ENCODE measurements at places on chromosomes 2 and 18.

DNA sequence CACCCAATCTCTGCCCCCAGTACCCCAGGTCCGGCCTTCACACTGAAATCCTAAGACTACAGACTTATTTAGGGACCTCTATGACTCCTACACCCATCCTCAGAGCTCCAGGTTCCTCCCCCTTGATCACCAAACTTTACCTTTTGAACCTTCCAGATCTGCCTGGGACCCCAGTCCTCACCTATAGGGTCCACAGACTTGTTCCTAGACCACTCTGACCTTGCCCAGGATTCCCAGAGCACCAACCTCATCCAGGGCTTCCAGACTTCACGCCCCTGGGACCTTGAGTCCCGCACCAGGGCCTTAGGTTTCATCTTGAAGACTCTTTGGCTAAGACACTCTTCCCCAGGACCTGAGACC lies 462 bp downstream of the CHCHD5 start:
- DNase-seq = no peak

DNA sequence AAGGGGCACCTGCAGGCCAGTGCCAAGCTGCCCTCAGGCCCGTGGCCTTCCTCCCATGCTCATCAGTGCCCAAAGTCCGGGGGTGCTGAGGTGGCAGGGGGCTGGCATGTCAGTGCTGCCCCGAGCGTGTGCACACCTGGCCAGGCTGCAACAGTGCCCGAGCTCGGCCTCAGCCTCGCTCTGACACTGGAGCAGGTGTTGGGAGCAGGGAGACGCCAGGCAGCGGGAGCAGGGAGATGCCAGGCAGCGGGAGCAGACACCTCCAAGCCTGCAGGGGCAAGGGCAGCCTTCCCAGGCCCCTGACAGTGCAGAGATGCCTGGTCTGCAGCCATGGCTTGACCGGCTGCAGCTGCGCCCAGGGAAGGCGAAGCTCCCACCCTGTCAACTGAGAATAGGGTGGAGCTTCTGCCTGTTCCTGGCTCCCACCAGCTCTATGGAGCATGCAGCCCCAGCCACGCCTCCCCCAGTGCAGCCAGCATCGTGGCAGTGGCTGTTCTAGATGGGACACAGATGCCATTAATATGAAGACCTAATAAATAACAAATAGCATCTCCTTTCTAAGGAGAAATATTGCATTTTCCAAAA lies 82.4 kb downstream of the DTNB start:
- DNase-seq = no peak

GRCh38 chr2:164371916-164372315 lies 249.4 kb downstream of the GRB14 start:
- no peak for DNase-seq

GRCh38 chr2:78301166-78301789 lies 724.2 kb upstream of the REG3G start:
- DNase-seq = no peak

- DNase-seq = no peak
Observed at GRCh38 chr18:42675810-42676209, 439.7 kb downstream of the RIT2 start.

GRCh38 chr2:96264656-96265348 lies 995 bp downstream of the TMEM127 start:
- DNase-seq = peak; percentile 30

- peak; percentile 31 for DNase-seq
Observed at GRCh38 chr2:118492335-118492734, 355.1 kb downstream of the EN1 start.

GRCh38 chr2:204203704-204204103 lies 267.1 kb downstream of the ICOS start:
- no peak for DNase-seq

DNA sequence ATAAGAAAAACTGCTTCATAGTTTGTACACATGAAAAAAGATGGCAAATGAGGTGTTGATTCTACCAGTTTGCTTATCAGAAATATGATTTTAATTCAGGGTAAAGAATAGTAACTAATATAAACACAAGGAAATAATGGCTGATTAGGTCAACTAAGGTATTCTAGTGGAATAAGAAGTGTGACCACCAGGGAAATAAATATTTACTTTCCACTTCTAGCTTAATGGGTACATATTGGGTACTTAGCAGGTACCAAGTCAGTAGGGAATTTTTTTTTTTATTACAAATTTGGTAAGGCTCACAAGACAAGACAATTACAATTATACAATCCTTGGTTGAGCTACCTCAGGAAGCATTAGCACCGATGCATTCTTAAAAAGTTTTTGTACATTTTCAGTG lies 135.7 kb downstream of the PLEKHA3 start:
- DNase-seq = no peak

DNA sequence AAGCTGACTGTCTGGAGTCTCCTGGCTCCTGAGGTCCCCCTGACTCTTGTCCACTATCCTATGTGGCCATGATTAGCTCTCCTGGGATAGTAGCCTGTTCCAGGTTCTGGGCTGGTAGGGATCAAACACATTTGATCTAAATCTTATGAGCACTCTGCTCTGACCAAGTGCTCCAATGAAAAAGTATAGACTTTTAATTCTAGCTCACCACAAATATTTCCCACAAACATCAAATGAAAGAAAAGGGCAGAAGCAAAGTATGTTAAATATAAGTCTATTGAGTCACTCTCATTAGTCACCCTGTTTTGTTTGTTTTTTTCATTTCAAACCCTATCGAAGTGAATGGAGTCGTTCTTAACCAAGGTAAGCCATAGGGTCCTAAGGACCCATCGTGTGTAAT lies 39.7 kb upstream of the NEDD4L start:
- DNase-seq = peak; percentile 84

DNA sequence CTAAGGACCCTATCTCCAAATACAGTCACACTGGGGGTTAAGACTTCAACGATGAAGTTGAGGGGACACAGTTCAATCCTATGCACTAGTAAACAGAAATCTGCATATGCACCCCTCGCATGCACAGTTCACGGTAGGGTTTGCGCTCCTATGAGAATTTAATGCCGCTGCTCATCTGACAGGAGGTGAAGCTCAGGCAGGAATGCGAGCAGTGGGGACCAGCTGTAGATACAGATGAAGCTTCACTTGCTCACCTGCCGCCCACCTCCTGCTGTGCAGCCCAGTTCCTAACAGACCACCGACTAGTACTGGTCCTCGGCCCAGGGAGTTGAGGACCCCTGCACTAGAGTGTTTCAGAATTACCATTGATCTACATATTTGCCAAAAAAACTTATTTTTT lies 40.0 kb upstream of the FAHD2A start:
- DNase-seq = no peak

DNA sequence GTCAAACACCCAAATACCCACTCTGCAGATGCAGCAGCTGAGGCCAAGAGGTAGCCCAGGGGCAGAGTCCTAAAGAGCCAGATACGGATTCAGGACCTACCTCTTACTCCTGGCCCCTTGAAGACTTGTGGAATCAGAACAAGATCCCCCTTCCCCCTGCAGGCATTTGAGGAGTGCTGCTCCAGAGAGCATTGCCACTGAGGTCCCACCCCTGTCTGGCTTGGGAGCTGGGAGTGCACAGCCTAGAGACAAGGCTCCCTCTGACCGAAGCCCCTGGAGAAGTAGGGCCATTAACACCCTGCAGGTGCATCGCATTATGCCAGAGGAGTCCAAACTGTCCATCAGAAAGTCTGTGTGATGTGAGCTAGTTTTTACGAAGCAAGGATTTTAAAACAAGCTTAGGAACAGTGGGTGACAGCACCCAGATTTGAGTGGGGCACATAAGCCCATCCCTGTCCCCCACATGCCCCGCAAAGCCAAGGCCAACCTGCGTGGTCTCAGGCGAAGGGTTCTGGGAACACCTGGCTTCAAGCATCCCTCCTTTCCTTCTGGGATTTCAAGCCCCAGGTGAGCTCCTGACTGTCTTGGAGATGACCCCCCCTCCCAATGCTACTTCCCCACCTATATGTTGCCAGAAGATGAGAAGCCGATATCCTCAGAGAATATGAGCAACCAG lies 48.4 kb downstream of the MTERF4 start:
- DNase-seq = no peak

DNA sequence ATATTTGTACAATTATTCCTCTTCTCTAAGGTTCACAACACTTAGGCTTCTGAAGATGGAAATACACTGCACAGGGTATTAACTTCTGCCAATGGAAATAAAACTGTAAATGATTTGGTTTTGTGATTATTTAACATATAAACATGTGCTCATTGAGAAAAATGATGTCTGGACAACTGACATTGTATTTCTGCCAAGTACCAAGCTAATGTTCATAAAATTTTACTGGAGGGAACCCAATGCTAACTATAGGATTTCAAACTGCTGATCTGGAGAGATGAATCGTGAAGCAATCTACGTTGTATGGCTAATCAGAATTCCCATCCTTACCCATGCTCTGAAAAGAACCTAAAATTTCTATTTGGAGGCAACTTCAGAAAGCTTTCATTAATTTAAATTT lies 279.7 kb downstream of the NRXN1 start:
- no peak for DNase-seq

GRCh38 chr18:923144-923866 lies 18.6 kb downstream of the ADCYAP1 start:
- DNase-seq = no peak

DNA sequence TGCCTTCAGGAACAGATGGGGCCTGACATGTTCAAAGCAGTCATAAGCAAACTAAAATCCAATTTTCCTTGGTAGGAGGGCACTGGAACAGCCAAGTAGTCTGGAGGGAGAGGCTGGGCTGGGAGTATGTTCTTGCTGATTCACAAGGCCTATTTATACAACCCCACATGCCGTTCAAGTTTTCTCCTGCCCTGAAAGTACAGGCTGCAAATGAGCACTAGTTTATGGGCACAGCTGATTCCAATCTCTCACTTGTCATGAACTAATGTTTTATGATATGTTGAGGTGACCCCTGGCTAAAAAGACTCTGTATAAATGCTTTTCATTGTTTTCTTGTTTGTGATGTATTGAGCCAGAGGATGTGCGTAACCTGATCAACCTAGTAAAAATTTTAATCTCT lies 183.4 kb upstream of the SRD5A2 start:
- DNase-seq = peak; percentile 4

DNA sequence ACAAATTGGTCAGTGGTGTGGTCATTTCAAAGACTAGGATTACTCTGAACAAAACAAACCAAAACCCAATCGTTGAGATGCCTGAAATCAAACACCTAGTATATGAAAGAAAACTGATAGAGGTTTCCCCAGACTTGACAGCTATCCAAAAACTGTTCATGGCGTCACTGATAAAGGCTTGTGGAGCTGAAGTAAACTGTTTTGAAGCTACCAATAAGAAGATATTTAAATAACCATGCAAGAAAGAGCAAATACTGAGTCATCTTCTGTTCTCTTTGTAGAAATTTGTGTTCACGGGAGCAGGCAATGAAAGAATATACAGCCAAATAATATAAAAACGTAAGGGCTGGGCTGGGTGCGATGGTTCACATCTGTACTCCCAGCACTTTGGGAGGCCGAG lies 7.5 kb upstream of the COLEC11 start:
- no peak for DNase-seq

DNA sequence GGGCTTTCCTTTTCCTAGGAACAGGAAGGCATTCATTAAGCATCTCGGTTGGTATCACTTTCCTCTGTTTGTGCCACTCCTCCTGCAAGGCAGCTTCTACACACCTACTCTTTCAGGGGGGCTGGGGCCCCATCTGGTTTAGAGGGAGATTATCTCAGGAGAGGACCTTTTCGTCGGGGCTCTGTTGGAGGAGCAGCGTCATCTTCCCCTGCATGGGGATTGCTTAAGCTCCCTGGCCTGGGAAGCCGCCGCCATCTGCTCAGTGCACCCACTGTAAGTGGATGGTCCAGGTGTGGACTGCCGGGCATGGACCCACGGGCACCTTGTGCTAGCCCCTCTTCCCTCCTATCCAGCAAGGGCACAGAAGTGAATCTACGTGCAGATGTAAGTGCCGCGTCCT lies 355.3 kb upstream of the SMIM21 start:
- no peak for DNase-seq

GRCh38 chr2:235507928-235508327 lies 14.1 kb downstream of the AGAP1 start:
- DNase-seq = no peak

DNA sequence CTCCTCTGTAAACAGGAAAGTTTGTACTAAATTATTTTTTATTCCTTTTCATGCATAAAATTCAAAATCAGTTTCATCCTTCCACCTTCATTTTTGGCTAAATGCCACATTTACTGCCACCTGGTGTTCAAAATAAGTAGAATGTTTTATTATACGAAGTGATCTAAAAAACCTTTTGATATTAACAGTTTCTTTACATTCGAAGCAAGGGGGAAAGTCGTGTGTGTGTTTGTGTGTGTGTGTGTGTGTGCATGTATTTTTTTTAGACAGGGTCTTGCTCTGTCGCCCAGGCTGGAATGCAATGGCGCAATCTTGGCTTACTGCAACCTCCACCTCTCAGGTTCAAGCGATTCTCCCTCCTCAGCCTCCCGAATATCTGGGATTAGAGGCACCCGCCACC lies 9.0 kb upstream of the SCN9A start:
- peak; percentile 27 for DNase-seq

- DNase-seq = peak; percentile 42
Observed at GRCh38 chr2:43648994-43649701, 12.1 kb downstream of the PLEKHH2 start.

DNA sequence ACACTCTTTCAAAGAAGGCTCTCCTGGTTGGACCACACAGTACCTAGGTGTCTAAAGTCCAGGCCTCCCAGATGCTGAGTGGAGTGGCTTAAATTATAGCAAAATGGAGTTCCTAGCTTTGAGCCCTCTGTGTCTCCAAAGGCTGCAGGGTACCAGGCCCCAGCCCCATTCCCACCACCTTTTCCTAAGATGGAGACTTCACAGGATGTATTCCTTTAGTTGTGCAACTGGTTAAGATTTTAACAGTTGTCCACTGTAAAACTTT lies 4.9 kb downstream of the SMAD7 start:
- no peak for DNase-seq

GRCh38 chr2:113225263-113226259 lies 51.8 kb downstream of the PSD4 start:
- DNase-seq = peak; percentile 23

DNA sequence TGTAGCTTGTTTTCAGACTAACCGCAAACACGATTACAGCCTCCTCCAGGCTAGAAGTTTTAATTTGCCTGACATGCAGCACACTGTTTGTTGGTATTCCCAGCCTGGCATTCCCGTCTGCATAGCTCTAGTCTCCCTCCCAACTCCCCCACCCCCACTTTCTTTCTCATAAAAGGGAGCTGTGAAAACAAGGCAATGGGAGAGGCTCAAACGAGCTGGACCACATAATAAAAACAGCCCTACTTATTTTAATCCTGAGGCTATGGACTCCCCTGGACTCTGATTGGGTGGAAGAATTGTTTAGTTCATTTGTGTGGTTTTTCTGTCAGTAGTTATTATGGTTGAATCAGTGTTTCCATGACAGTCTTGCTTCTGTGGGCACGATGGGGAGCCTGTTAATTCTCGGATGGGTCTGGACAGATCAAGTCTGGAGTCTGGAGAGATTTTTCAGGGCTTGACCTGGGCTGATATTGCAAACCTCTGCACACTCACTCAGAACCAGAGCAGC lies 1.2 kb downstream of the STON1 start:
- DNase-seq = peak; percentile 87

- DNase-seq = no peak
Observed at GRCh38 chr2:29201979-29202378, 86.8 kb downstream of the CLIP4 start.

All from fibroblast of skin of right quadriceps (primary cell).